ENCODE measurements at places on chromosomes 13 and 19.

DNA sequence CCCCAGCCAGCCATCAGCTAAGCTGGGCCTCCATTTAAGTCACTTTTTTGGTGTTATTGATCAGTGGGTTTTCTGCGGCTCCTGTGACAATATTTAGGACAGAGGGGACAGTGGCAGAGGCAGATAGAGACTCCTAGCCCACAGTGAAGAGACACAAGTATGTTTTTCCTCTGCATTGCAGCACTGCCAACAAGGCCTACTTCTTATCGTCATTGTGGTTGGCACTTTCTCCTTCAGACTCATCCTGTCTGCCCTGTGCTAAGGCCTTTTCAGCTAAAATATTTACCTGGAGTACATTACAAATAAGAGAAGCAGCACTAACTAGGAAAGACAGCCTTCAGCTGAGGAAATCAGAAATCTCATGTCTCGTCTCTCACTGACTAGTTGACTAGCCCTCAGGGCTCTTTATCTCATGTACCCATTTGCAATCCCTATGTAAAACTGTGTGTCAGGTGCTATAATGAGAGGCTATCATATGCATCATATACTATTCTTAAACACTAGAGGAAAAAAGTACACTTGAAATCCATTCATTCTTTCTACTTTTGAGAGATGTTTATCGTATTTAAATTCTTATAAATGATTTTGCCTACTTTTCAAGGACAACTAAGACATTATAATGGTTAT is 62.2 kb downstream of the ZAR1L start:
- H3K27me3 ChIP-seq = no peaks in the 10 kb centered on the region
- H3K36me3 ChIP-seq = peaks cover 2% of the 10 kb centered on the region
- no peak overlapping the region for H3K4me3 ChIP-seq
- H3K27ac ChIP-seq = peak overlapping the region; percentile 85
- no peak for DNase-seq

DNA sequence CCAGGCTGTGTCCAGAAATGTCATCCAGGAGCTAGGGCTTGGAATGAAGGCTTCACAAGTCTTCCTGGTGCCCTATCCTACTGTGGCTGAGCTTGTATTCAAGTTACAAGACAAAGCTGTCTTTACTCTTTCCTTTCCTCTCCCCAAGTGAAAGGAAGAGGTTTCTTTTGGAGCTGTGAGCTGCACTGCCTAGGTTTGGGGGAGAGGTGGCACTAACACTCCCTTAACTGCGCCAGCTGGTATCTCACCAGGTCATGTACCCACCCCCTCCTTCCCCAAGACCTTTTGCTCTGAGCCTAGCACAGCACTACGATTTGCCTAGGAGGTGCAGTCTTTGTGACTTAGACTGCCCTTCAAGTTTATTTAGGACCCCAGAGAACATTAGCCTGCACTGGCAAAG is 2053.6 kb upstream of the PRR20A start:
- H3K36me3 ChIP-seq = no peaks in the 10 kb centered on the region
- DNase-seq = no peak
- no peaks in the 10 kb centered on the region for H3K27me3 ChIP-seq
- H3K4me3 ChIP-seq = no peak overlapping the region
- H3K4me1 ChIP-seq = no peaks in the 10 kb centered on the region
- H3K27ac ChIP-seq = no peak overlapping the region

- no peaks in the 10 kb centered on the region for H3K4me1 ChIP-seq
- no peak for DNase-seq
- no peaks in the 10 kb centered on the region for H3K27me3 ChIP-seq
- H3K27ac ChIP-seq = no peak overlapping the region
- H3K36me3 ChIP-seq = no peaks in the 10 kb centered on the region
These were observed 71.9 kb downstream of the FLT1 start for GRCh38 chr13:28423010-28423409.

DNA sequence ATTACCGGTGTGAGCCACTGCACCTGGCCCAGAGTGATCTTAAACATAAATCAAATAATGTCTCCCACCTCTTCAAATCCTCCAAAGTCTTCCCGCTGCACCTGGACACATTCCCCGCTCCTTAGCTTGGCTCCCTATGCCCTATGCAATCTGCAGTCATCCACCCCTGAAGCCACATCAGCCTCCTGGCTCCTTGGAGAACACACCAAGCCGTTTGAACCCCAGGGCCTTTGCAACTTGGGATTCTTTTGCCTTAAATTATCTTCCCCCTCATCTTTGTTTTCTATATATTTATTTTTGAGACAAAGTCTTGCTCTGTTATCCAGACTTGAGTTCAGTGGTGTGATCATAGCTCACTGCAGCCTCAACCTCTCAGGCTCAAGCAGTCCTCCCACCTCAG is 2.7 kb upstream of the DNAAF3 start:
- peaks cover 25% of the 10 kb centered on the region for H3K4me1 ChIP-seq
- H3K27me3 ChIP-seq = no peaks in the 10 kb centered on the region
- DNase-seq = no peak
- no peaks in the 10 kb centered on the region for H3K36me3 ChIP-seq
- H3K27ac ChIP-seq = no peak overlapping the region

GRCh38 chr13:41017817-41018601 is 1.1 kb downstream of the ELF1 start:
- H3K4me1 ChIP-seq = peaks cover 72% of the 10 kb centered on the region
- no peak overlapping the region for H3K4me3 ChIP-seq
- no peaks in the 10 kb centered on the region for H3K27me3 ChIP-seq
- H3K36me3 ChIP-seq = no peaks in the 10 kb centered on the region
- no peak for DNase-seq

DNA sequence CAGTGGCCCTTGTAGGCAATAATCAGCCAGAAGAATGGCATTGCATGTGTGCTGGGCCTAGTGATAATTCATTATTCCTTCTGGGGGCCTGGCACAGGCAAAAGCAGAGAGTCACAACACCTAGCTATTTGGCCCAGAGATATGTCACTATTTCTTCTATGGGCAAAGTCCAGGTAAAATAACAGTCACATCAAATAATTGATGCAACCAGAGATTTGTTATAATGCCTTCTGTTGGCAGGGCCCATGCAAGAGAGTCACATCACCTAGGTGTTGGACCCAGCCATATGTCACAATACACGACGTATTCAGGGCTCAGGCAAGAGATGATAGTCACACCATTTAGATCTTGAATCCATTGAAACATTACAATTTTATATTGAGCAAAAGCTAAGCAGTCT is 66.1 kb downstream of the ZNF726 start:
- H3K27ac ChIP-seq = no peak overlapping the region
- H3K4me1 ChIP-seq = no peaks in the 10 kb centered on the region
- DNase-seq = no peak
- H3K36me3 ChIP-seq = no peaks in the 10 kb centered on the region
- no peaks in the 10 kb centered on the region for H3K27me3 ChIP-seq

GRCh38 chr19:45187421-45188100 is 9.0 kb downstream of the BLOC1S3 start:
- no peaks in the 10 kb centered on the region for H3K27me3 ChIP-seq
- no peak overlapping the region for H3K27ac ChIP-seq
- H3K36me3 ChIP-seq = no peaks in the 10 kb centered on the region
- H3K4me3 ChIP-seq = no peak overlapping the region
- no peak for DNase-seq

GRCh38 chr19:28313633-28314032 is 899.3 kb downstream of the UQCRFS1 start:
- peak; percentile 16 for DNase-seq
- H3K36me3 ChIP-seq = no peaks in the 10 kb centered on the region
- H3K27me3 ChIP-seq = no peaks in the 10 kb centered on the region
- H3K4me3 ChIP-seq = no peak overlapping the region

DNA sequence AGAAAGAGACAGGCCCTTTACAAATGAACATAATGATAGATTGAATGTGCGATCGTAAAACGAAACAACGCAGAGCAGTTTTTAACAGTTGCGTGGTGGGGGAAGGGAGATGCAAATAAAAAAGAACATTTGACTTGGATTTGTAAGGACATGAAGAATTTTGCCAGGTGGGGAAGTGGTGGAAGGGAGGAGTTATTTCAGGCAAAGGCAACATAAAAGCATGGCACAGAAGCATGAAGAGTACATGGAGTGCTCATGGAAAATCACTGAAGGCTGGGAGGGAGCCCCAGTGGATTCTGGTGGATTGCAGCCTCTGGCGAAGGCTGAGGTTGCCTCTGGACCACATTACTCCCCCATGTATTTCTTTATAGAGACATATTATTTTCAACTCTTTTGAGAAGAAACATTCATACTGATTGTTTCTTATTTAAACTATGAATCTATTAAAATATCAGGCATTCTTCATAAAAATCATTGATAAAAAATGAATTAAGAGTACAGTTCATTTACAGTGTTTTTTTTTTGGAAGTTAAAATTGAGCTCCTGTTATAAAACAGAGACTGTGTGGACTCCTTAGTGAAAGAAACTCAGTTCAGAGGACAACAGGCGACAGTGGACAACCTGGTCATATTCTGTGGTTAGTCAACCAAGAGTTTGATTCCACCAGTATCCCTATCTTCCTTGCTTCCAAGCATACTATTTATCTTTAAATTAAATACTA is 57.5 kb downstream of the STARD13 start:
- H3K4me1 ChIP-seq = peaks cover 37% of the 10 kb centered on the region
- no peaks in the 10 kb centered on the region for H3K27me3 ChIP-seq

DNA sequence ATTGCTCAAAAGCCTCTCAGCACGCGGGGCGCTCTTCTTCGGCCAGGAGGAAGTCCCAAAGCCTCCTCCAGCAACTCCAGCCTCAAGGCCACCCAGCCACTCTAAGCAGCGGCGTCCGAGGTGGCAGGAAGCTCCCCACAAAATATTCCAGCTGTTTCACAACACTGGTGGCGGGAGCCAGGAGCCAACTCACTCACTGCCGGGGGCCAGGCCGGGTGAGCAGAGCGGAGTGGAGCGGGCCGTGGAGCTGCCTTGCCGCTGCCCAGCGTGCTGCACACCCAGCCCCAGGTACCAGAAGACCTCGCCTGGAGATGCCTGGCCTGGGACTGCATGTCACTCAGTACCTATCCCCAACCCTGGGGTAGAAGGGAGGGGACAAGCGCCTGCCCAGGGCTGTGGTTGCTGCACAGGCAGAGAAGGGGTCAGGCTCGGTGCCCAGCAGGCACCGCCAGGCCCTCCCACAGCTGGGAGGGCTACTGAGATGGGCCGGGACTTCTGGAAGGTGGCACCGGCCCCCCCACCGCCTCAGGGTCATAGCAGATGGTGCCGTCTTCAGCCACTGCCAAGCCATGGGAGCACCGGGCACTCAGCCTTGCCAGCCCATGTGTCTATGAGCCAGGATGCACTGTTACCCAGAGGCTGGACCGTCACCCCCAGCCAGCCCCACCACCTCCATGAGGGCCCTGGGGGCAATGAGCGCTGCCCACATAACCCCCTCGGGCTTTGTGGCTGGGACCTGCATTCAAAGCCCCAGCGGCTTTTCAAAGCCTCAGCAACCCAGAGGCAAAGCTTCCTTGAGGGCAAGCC is 59.2 kb downstream of the MLLT1 start:
- DNase-seq = peak; percentile 35
- peaks cover 21% of the 10 kb centered on the region for H3K4me1 ChIP-seq
- H3K36me3 ChIP-seq = no peaks in the 10 kb centered on the region
- H3K4me3 ChIP-seq = no peak overlapping the region
- no peak overlapping the region for H3K27ac ChIP-seq
- H3K27me3 ChIP-seq = no peaks in the 10 kb centered on the region

DNA sequence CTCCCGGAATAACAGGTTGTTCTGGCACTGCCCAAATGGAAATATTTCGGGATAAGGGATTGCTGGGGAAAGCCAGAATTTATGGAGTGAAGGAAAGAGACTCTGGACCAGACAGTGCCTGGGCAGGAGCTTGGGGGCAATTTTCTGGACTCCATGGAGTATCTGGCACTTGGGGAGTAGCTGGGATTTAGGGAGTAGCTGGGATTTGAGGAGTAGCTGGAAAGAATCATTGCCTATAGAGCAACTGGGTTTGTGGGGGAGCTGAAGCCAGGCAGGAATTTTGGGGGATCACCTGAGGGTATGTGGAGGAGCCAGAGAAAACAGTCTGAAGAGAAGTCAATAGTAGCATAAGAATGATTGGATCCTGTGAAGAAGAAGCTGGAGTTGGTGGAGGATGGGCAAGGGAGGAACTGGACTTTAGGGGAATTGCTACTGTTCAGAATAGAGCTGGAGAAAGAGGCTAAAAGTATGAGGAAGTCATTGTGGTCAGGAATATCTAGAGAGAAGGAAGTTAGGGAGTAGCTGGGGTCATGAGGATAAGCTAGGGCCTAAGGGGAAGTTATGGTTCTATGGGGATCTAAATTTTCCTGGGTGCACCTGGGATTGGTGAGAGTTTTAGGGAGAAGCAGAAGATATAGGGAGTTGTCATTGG is 14.8 kb downstream of the FSD1 start:
- no peak overlapping the region for H3K27ac ChIP-seq
- H3K27me3 ChIP-seq = no peaks in the 10 kb centered on the region
- H3K4me3 ChIP-seq = no peak overlapping the region
- no peaks in the 10 kb centered on the region for H3K4me1 ChIP-seq

DNA sequence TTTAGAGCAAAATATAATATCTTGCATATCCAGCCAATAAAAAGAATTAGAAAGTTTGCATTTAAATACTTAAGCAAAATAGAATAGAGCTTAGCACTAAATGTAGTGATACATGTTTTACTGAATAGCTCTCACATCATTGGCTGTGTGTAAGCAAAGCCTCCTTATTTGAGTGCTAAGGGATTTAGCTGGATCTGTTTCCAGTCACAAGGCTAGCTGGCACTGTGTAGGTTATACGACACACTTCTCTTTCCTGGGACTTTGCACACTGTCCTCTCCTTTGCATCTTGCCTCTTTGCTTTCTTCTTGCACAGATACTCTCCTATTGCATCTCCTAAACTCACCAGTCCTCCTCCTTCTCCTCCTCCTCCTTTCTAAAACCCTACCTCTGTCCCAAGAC is 423.8 kb downstream of the KLF5 start:
- no peaks in the 10 kb centered on the region for H3K4me1 ChIP-seq
- H3K27ac ChIP-seq = no peak overlapping the region
- DNase-seq = no peak
- H3K27me3 ChIP-seq = no peaks in the 10 kb centered on the region
- no peak overlapping the region for H3K4me3 ChIP-seq
- H3K36me3 ChIP-seq = no peaks in the 10 kb centered on the region

GRCh38 chr13:51453207-51453958 is 547 bp upstream of the INTS6 start:
- H3K4me3 ChIP-seq = peak overlapping the region; percentile 26
- peak overlapping the region; percentile 91 for H3K27ac ChIP-seq
- no peaks in the 10 kb centered on the region for H3K27me3 ChIP-seq

GRCh38 chr13:87777387-87777786 is 106.2 kb downstream of the SLITRK5 start:
- no peak for DNase-seq
- H3K27me3 ChIP-seq = no peaks in the 10 kb centered on the region
- H3K4me3 ChIP-seq = no peak overlapping the region
- H3K27ac ChIP-seq = no peak overlapping the region
- H3K4me1 ChIP-seq = no peaks in the 10 kb centered on the region
- no peaks in the 10 kb centered on the region for H3K36me3 ChIP-seq

DNA sequence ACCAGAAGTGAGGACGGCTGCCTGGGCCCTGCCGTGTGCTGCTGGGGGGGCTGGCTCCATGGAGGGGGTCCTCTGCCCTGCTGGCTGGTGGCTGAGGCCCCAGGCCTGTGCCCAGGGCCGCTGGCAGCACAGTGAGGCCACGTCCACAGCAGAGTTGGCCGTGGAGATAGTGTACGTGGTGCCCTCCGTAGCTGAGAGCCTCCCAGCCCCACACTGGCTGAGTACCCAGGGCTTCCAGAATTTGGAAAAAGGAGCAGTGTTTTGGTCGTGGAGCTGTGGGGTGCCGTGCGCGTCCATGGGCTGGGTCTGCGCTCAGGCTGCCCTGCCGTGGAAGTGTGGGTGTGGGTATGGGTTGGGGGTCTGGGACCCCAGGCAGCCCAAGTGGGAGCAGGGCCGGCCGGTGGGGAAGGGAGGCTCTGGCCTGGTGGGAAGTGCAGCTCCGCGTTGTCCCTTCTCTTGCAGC is 5.9 kb downstream of the PTBP1 start:
- peaks cover 36% of the 10 kb centered on the region for H3K36me3 ChIP-seq
- no peaks in the 10 kb centered on the region for H3K27me3 ChIP-seq
- no peak overlapping the region for H3K27ac ChIP-seq

Measured in body of pancreas (tissue), 4 donors.